Fibroblast of the aortic adventitia (primary cell): ENCODE measurements at places on chromosomes 12 and 14. TPM values are rescaled to one million over a fixed set of nuclear protein-coding genes. Genes with fewer than 3 reads are reported as not detected.

GRCh38 chr12:33439587-33440011 lies at the start of gene SYT10:
Gene SYT10, minus strand, starts transcription at chr12:33439819. Its CDS starts 297 bp downstream, at chr12:33439522.
- DNase-seq: no peak

DNA sequence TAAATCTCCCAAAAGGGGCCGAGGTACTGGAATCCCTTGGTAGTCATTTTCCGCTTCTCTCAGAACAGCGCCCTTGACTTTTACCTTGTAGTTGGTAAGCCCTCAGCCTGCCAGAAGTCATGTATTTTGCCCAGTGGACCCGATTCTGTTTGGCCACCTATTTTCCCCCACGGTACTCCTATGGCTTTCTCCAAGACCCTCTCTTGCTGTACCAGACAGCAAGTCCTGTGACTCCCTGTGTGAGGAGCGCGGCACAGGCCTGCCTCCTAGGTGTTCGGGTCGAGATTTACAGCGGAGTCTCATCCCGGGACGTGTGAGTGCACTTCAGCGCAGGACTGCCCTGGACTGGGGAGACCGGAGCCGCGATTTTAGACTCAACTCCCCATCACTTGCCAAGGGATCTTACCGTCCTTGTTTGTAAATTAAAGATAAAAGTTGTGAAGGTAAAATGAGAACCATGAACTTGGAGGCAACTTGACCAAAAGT lies 1.1 kb upstream of the MBD6 start:
- no peak for DNase-seq

- DNase-seq: peak; percentile 72
Observed at GRCh38 chr14:55512421-55512820, 67.6 kb upstream of the KTN1 start.

GRCh38 chr12:3243376-3244084 lies 166.4 kb downstream of the TSPAN9 start:
- no peak for DNase-seq

DNA sequence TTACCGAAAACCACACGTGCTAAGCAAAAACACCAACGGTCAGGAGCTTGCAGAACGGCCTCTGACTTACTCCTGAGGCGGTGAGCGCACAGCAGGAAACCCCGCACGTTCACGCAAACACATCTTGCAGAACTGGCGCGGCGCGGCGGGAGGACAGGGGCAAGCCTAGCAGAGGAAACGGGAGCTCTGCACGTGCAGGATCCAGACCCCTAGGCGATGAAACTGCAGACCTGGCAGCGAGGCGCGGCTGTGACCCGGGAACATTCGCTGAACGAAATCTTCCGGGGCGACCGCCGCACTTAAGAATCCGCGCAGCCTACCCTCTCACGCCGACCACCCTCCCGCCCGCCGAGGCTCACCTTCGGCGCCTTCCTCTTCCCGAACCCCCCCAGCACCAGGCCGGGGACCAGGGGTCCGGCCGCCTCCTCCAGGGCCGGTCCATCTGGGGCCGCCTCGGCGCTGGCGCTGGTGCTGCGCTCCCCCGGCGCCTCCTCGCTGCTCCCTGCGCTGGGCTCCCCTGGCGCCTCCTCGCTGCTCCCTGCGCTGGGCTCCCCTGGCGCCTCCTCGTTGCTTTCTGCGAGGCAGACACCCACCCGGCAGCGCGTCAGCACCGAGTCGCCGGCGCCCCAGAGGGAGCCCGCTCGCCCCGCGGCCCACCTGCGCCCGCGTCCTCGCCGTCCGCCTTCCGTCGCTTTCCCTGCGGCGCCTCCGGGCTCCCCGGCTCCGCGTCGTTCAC lies 615 bp downstream of the DDX51 start:
- DNase-seq: no peak

- no peak for DNase-seq
Observed at GRCh38 chr14:105622329-105622955, 96.1 kb downstream of the TMEM121 start.

GRCh38 chr12:101330631-101331030 lies 50.7 kb downstream of the UTP20 start:
- DNase-seq: no peak

The SMCO2 gene
- total RNA-seq: not detected in 2 replicates

The DEPDC4 gene
- total RNA-seq: 2.1 and 5.9 TPM in 2 replicates
